ENCODE measurements at places on chromosomes 1 and 21. TPM values are rescaled to one million over a fixed set of nuclear protein-coding genes. Genes with fewer than 3 reads are reported as not detected.

DNA sequence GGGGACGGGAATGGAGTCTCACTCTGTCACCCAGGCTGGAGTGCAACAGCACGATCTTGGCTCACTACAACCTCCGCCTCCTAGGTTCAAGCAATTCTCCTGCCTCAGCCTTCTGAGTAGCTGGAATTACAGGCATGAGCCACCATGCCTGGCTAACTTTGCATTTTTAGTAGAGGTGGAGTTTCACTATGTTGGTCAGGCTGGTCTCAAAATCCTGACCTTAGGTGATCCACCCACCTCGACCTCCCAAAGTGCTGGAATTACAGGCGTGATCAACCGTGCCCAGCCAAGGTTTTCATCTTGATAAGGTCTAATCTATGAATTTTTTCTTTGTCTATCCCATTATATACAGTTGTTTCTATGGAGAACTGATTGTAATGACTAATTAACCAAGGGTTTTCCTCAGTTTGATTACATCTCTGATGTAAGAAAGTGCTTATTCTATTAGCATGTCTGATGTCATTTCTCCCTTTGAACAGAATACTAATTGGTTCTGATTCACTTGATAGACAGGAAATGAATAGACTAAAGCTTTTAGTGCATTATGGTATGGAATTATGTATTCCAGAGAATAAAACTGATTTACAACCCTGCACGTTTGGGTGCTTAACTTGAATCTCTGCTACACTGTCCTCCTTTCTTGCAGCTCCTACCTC, 11.9 kb downstream of the PACC1 start:
- no peak for DNase-seq

GRCh38 chr1:246969621-246970020, 37.9 kb upstream of the AHCTF1 start:
- no peak for DNase-seq

The CD164L2 gene
- 14.3 TPM for total RNA-seq

DNA sequence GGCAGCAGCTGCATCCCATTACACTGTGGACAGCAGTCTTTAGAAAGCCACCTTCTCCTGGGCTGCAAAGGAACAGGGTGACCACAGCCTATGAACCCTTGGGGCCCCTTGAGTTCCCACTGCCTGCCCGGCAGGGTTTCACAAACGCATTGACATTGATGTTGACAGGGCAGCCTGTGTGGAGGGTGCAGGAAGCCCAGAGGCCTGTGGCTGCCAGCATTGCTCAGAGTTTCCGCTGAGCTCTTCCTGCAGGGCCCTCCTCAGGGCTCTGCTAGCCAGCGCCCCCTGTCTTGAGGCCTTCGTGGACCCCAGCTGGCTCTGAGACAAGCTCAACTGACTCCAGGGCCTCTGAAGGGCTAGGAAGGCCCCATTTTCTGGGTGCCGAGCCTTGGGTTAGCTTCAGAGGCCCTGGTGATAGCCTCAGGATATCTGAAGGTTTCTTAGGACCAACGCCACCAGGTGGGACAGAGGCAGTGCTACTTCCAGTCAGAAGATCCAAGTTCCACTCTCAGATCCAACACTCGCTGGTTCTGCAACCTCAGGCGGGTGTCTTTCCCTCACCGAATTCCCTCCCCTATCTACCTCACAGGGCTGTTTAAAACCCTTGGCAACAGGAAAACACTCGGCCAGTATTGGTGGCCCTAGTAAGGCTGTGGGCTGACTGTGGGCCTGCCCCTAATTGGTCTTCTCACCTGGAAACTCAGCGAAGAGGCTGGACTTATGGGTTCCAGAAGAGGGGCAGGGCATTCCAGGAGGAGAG, 27.2 kb upstream of the EPS8L3 start:
- peak; percentile 78 for DNase-seq

DNA sequence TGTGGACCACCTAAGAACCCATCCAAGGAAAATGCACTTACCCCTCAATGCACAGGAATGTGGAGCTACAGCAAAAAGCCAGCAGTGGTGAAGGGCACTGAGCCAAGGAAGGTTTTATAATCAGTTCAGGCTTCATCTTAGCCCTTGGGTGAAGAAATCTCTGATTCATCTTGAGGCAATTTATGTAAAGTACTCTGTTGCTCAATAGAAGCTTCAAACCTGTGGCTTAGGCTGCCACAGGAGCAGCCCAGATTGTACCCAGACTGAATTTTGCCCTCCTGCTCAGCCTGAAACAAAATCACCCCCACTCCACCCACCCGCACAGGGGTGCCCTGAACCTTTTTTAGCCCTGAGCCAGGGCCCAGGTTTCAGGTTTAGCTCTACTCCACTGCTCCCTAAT, at the start of gene S100A12:
TSS of gene S100A12 (minus strand) at position 111 of the 400 bp plus-strand sequence. CDS start 1,029 bp downstream, outside the sequence.
- DNase-seq: peak; percentile 20

The DIRAS3 gene
- 2.3 TPM for total RNA-seq

GRCh38 chr1:110746644-110747259, 72.0 kb upstream of the KCNA3 start:
- DNase-seq: no peak

DNA sequence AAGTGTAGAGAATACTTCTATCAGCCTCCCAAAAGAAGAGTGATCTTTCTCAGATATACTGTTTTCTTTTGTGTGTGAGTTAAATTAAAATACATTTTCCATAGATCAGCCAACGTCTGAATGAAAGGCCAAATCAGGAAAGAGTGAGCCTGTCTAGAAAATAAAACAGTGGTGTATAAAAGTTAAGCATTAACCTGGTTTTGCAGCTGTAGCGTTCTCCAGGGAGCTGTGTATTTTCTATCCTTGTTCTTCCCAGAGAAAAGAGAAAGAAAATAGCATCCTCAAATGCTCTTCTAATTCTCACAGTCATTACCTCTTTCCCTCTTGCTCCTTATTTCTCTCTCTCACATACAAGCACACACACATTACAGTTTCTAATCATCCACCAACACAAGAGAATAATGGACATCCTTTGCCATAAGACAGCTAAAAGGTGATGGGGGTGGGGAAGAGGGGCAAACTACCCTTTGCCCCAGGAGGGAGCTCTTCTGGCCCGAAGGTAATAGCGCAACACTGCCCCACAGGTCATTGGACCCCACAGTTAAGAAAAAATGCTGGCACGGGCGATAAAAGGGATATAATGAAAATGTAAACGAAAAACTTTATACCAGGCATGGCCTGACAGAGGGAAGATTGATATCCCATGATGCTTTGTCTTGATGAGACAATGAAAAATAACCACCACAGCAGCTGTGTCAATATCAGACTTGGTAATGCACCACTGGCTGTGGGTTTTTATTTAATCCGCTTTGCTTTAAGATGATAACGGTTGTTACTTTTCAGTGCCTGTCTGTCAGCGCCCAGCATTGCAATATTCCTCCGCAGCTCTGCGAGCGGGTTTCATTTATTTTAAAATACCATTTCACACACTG, 150.3 kb downstream of the NUF2 start:
- no peak for DNase-seq

DNA sequence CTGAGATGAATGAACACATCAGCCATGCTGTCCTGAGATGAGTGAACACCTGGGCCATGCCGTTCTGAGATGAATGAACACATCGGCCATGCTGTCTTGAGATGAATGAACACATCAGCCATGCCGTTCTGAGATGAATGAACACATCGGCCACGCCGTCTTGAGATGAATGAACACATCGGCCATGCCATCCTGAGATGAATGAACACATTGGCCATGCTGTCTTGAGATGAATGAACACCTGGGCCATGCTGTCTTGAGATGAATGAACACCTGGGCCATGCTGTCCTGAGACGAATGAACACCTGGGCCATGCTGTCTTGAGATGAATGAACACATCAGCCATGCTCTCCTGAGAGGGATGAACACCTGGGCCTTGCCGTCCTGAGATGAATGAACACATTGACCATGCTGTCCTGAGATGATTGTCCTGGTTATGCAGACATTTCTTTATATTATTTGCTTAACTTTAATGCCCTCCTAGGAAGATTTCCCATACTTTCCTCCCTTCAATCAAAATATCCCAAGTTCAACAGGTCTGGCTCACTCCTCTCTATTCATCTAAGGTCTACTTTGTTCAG, 48.6 kb upstream of the COL6A1 start:
- no peak for DNase-seq

- no peak for DNase-seq
Observed at GRCh38 chr1:109025694-109026093, 16.2 kb downstream of the WDR47 start.

DNA sequence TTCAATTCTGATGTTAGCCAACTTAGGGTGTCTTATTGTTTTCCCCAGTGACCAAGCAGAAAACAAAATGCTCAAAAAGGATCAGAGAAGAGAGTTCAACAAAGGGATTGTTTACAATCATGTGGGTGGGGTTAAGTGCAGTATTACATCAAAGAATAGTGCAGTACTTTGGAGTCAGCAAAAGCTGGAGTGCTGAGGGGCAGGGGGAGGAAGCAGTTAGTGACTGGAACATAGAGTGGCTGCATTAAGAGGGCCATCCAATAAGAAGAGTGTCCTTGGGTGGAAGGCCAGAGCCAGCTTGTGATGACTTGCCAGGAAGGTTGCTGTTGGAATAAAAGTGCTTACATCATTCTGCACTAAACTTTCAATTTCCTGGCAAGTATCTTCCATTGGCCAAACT, 175.5 kb downstream of the CYYR1 start:
- no peak for DNase-seq

- no peak for DNase-seq
Observed at GRCh38 chr21:35428937-35429336, 379.8 kb upstream of the RUNX1 start.

- no peak for DNase-seq
Observed at GRCh38 chr1:11979028-11979850, 1.0 kb upstream of the MFN2 start.

- DNase-seq: no peak
Observed at GRCh38 chr1:228778466-228778865, 43.2 kb downstream of the RHOU start.
